ENCODE measurements at places on chromosomes 16 and 17.

DNA sequence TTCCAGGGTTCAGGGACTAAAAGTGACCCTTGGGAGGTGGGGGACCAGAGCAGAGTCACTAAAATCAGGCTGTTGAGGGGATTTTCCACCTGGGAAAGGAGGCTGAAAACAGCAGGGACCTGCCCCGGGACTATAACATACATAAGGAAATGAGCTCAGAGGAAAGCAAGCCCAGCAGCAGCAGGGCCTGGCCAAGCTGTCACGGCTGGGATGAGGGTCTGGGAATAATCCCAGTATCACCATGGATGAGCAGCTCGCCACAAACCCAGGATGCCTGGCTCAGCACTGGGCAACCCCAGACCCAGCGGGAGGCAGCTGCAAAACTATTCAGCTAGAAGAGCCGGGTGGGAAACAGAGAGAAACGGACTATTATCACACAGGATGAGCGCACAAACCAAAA, 72.4 kb downstream of the RPH3AL start:
- no peaks in the 10 kb centered on the region for H3K27me3 ChIP-seq
- H3K27ac ChIP-seq: no peak overlapping the region
- H3K4me1 ChIP-seq: no peaks in the 10 kb centered on the region
- peaks cover 14% of the 10 kb centered on the region for H3K36me3 ChIP-seq
- H3K4me3 ChIP-seq: no peak overlapping the region
- no peak for DNase-seq

DNA sequence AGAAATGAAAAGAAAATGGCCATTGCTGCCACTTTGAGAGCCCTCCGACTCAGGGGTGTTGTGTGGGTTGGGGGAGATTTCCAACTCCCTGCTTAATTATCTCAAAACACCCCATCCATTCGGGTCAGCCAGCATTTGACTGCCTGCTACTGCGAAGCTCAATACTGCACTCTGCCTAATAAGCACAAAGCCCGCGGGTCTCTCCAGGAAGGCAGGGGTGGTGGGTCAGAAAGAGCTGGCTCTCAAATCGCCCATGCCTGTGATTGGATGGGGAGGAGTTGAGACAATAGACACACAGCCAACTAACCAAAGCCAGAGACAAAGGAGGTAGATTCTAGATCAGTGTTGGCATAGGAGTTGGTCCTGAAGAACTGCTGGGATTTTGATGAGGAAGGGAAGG, 2.3 kb upstream of the XAF1 start:
- H3K4me1 ChIP-seq: peaks cover 30% of the 10 kb centered on the region
- no peak overlapping the region for H3K4me3 ChIP-seq
- DNase-seq: no peak
- H3K36me3 ChIP-seq: peaks cover 9% of the 10 kb centered on the region

- no peak overlapping the region for H3K27ac ChIP-seq
- no peaks in the 10 kb centered on the region for H3K4me1 ChIP-seq
- no peaks in the 10 kb centered on the region for H3K27me3 ChIP-seq
- H3K4me3 ChIP-seq: no peak overlapping the region
- peaks cover 18% of the 10 kb centered on the region for H3K36me3 ChIP-seq
These were observed 67.6 kb downstream of the USP31 start for GRCh38 chr16:23081675-23082119.

- H3K4me3 ChIP-seq: peak overlapping the region; percentile 45
- peaks cover 33% of the 10 kb centered on the region for H3K4me1 ChIP-seq
- no peaks in the 10 kb centered on the region for H3K27me3 ChIP-seq
- H3K27ac ChIP-seq: peak overlapping the region; percentile 54
These were observed 17.4 kb downstream of the ARHGAP27 start for GRCh38 chr17:45414990-45415881.

DNA sequence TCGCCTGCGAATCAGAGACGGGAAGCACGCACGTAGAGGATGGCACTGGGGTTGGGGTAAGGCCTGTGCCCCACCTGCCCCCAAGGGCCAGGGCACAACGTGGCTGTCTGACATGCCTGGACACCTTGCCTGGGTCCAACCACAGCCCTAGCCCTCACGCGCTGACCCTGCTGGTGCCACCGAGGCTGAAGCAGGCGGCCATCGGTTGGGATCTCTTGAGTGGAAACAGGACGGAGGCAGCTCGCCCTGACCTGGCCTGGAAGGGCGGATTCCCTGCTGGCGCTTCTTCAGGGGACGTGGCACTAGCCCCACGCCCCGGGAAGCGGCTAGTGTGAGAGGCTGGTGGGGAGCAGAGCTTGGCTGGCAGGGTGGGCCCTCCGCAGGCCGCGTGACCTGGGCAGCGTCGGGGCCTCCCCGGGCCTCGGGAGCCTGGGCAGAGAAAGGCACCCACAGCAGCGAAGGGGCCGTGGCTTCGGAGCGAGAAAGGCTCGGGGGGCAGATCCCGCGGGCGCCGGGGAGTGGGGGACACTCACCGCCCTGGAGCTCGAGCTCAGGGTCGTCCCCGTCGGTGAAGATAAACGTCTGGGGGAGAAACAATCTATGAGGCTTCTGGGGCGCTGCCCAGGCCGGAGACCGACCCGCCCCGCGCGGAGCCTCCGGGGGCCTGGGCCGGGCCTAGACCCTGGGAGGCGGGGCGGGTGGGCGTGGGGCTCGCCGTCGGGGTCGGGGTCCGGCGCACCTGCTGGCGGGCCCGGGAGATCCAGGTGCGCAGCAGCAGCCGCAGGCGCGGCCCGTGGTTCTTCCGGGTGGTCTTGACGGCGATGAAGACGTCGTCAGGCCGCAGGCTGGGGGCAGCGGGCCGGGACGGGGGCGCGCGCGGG, 610 bp downstream of the RFNG start:
- H3K36me3 ChIP-seq: peaks cover 10% of the 10 kb centered on the region
- H3K27ac ChIP-seq: peak overlapping the region; percentile 86
- peaks cover 8% of the 10 kb centered on the region for H3K4me1 ChIP-seq
- DNase-seq: no peak
- H3K4me3 ChIP-seq: peak overlapping the region; percentile 92
- H3K27me3 ChIP-seq: no peaks in the 10 kb centered on the region

- no peaks in the 10 kb centered on the region for H3K36me3 ChIP-seq
- no peak overlapping the region for H3K4me3 ChIP-seq
- no peaks in the 10 kb centered on the region for H3K27me3 ChIP-seq
- peaks cover 7% of the 10 kb centered on the region for H3K4me1 ChIP-seq
- no peak overlapping the region for H3K27ac ChIP-seq
- no peak for DNase-seq
These were observed 7.1 kb upstream of the SRCAP start for GRCh38 chr16:30691907-30692306.

DNA sequence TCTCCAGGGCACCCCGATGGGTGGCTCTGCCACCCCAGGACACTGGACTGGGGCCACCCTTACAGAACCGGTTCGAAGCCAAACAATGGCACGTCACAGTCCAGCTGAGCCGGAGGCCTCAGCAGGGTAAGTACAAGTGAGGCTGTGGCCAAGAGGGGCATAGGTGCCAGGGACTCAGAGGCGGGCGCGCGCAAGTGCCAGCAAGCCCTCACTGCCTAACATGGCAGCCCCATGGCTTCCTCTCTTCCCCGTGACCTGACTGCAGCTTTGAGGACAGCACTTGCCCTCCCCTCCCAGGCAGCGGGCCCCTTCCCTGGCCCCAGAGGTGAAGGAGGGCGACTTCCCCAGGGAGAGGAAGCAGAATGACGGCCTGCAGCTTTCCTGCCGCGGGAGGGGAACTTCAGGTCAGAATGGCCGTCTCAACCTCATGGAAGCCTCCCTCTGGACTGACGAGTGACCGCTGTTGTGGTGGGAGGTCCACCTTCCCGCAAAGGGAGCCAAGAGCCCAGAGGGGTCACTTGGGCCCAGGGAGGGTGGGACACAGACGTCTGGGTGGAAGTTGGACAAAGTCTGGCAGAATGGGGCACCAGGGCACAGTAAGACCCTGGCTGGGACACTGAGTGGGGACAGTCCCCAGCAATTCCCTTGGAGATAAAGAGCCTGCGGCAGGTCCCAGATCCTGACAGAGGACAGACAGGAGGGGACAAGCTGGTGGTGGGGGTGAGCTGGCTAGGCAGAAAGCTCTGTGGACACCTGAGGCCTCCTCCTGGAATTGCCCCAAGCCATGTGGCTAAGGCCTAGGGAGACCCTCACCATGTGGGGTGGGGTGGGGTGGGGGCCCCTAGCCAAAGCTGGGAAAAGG, 52.1 kb upstream of the TOB1 start:
- H3K27ac ChIP-seq: peak overlapping the region; percentile 58
- no peaks in the 10 kb centered on the region for H3K36me3 ChIP-seq
- peaks cover 10% of the 10 kb centered on the region for H3K4me1 ChIP-seq
- no peak for DNase-seq

GRCh38 chr17:32461498-32461852, 17.2 kb downstream of the PSMD11 start:
- no peak for DNase-seq
- H3K4me1 ChIP-seq: peaks cover 8% of the 10 kb centered on the region
- H3K4me3 ChIP-seq: no peak overlapping the region
- H3K27ac ChIP-seq: no peak overlapping the region
- no peaks in the 10 kb centered on the region for H3K27me3 ChIP-seq
- H3K36me3 ChIP-seq: peaks cover 26% of the 10 kb centered on the region

DNA sequence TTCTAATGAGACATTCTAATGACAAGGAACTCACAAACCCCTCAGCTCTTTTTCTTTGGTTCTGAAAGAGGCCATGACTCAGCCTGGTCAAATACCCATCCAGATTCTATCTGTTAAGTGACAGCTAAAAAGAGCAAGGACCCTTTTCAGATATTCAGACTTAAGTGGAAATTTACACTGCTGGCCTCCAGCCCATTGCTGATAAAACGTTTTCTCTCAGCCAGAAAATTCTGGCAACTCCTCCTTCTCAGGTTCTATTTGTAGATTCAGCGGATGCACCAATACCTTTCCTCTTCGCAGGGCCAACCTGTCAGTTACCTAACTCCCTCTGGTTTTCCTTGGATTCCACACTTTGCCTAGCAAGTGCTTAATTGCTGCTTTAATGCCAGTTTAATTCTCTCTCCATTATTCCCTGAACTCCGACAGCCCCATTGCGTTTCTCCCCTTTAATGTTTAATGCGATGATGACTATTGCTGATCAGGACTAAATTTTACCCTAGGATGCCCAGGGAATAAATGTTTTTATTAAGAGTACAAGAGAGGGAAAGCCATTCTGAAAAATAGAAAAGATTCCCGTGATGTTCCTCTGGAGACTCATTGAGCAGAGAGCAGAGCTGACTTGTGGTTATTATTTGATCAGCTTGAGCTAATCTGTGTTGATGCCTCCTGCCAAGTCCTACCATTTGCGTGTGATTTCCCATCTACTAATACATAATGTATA, 35.9 kb upstream of the TOM1L1 start:
- no peak overlapping the region for H3K27ac ChIP-seq
- no peaks in the 10 kb centered on the region for H3K36me3 ChIP-seq
- no peak overlapping the region for H3K4me3 ChIP-seq
- H3K4me1 ChIP-seq: no peaks in the 10 kb centered on the region
- peaks cover 2% of the 10 kb centered on the region for H3K27me3 ChIP-seq

- H3K27me3 ChIP-seq: no peaks in the 10 kb centered on the region
- H3K27ac ChIP-seq: peak overlapping the region; percentile 62
- no peak for DNase-seq
- peak overlapping the region; percentile 8 for H3K4me3 ChIP-seq
- peaks cover 14% of the 10 kb centered on the region for H3K36me3 ChIP-seq
These were observed 45.8 kb downstream of the TEX2 start for GRCh38 chr17:64217249-64217691.

DNA sequence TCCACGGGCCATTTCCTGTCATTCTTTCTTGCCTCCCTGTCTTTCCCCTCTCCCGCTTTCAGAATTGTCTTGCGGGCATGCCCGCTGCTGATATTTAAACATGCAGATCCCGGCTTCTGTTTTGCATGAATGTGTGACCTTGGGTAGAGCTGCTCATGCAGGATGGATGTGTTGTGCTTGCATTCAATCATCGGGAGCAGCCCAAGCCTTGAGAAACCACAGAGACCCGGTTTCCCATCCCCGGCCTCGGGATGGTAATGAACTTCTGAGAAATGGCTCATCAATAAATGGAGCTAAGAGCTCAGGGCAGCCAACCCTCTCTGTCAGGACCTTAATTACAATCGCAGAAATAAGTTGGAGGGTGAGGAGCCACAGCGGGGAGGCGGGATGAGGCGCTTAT, 303.7 kb upstream of the TNRC6C start:
- no peak overlapping the region for H3K27ac ChIP-seq
- H3K4me3 ChIP-seq: no peak overlapping the region
- peaks cover 5% of the 10 kb centered on the region for H3K36me3 ChIP-seq
- DNase-seq: no peak
- H3K4me1 ChIP-seq: no peaks in the 10 kb centered on the region
- H3K27me3 ChIP-seq: peaks cover 23% of the 10 kb centered on the region

- no peak overlapping the region for H3K27ac ChIP-seq
- H3K4me3 ChIP-seq: no peak overlapping the region
- no peaks in the 10 kb centered on the region for H3K27me3 ChIP-seq
- H3K36me3 ChIP-seq: peaks cover 22% of the 10 kb centered on the region
These were observed 253.4 kb downstream of the SNX29 start for GRCh38 chr16:12229759-12230594.

DNA sequence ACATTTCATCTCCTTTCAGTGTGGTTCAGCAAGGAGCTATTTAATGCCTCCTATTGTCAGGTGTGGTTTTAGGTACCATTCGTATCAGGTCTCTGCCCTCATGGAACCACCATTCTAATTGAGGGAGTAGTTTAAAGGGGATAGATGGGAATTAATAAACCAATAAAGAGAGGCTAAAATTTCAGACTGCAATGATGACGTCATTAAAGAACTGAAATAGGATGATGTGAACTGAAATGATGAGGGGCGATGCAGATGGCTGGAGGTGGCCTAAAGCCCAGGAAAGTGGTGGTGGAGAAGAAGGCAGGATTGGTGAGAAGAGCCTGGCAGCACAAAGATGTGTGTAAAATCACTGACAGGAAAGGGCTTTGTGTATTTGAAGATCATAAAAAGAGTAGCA, 148.9 kb upstream of the RBFOX1 start:
- no peaks in the 10 kb centered on the region for H3K4me1 ChIP-seq
- DNase-seq: no peak
- H3K27me3 ChIP-seq: no peaks in the 10 kb centered on the region
- no peak overlapping the region for H3K27ac ChIP-seq

DNA sequence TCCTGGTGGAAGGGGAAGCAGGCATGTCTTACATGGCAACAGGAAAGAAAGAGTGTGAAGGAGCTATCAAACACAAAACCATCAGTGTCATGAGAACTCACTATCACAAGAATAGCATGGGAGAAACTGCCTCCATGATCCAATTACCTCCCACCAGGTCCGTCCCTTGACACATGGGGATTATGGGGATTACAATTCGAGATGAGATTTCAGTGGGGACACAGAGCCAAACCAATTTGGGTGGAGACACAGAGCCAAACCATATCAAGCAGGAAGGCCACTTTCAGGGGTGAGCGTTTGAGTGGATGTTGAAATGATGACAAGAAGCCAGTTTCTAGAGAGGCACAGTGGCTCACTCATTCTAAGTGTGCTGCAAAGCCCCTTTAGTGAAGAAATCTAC, 143.8 kb downstream of the CPPED1 start:
- DNase-seq: no peak
- no peak overlapping the region for H3K4me3 ChIP-seq
- peaks cover 36% of the 10 kb centered on the region for H3K36me3 ChIP-seq
- H3K4me1 ChIP-seq: no peaks in the 10 kb centered on the region

GRCh38 chr17:30234964-30235363, 533 bp downstream of the SLC6A4 start:
- H3K27me3 ChIP-seq: peaks cover 26% of the 10 kb centered on the region
- H3K27ac ChIP-seq: no peak overlapping the region
- peak overlapping the region; percentile 65 for H3K4me3 ChIP-seq
- H3K36me3 ChIP-seq: no peaks in the 10 kb centered on the region
- no peak for DNase-seq
- H3K4me1 ChIP-seq: peaks cover 24% of the 10 kb centered on the region
